ENCODE measurements at places on chromosomes 6 and 20.

DNA sequence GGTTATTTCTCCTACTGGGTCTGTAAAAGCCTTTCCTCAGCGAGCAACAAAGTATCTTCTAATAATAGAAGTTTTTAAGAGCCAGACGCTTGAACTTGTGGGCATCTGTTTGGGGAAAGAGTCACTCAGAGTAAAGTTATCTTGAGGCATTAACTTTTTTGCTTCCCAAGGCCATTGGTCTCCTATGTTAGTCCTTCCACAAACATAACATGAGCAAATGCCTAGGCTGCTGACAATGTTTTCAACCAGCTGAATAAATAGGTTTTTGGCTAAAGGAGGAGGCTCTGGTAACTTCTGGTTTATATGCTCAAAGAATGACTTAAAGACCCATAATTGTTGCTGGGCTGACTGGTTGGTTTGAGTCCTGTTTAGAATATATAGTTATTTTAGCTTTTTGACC is 213.5 kb upstream of the SYNCRIP start:
- DNase-seq: no peak
- no peaks in the 10 kb centered on the region for H3K36me3 ChIP-seq
- no peak overlapping the region for H3K27ac ChIP-seq
- no peak overlapping the region for H3K4me3 ChIP-seq
- H3K4me1 ChIP-seq: no peaks in the 10 kb centered on the region

DNA sequence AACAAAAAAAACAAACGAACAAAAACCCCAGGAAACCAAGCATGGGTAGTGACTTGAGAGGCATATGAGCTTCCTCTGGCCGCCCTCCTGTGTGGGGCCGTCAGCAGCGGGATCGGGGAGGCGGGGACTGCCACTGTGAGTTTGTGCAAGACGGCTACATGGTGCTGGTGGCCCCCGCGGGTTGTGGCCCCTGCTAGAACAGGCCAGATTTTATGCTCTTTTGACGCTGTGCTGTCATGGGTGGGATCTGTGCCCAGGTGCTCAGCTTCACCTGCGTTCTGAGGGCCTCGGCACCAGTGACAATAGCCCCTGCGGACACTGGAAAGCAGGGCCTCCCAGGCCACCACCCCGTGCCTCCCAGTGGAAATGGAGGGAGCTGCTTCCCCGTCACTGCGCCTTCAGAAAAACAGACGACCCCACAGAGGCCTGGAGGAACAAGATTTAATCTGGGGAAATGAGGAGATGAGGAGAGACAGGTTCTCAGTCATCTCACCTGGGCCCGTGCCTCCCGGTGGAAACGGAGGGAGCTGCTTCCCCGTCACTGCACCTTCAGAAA is 4.7 kb upstream of the KCNQ2 start:
- H3K27me3 ChIP-seq: peaks cover 30% of the 10 kb centered on the region
- no peak overlapping the region for H3K4me3 ChIP-seq
- H3K36me3 ChIP-seq: no peaks in the 10 kb centered on the region
- no peak for DNase-seq
- no peaks in the 10 kb centered on the region for H3K4me1 ChIP-seq
- no peak overlapping the region for H3K27ac ChIP-seq

DNA sequence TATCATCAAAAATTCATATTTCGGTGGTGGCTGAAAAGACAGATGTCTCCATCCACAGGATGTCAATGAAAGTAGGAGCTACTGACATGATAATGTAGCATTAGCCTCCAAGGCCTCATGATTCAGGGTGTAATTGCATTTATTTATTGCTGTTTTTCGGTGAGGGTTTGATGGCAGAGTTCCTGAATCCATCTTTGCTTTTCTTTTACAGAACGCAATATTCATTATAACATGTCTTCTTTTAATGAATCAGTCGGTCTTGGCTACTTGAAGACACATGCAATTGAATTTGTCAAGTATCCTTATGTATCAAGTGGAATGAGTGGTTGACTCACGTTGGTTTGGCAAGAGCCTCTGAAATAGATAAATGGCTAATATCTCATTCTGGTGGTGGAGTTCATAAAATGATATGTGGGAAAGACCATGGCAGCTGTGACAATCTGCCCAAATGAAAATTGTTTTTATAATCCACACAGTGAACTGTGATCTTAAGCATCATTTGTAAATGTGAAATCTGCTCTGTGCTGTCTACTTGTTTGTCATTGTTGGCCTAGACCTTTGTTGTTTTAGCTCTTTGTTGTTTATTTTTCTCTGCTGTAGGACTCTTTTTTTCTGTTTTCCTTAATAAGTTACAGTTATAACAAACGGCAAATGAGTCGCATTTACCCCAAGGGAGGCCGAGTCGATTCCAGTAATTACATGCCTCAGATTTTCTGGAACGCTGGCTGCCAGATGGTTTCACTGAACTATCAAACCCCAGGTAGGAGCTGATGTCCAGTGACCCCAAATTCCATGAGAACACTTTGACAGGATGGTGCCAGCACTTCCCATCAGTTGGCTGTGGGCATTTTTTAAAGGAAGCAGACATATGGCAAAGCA is 105.7 kb upstream of the LAMP5 start:
- no peaks in the 10 kb centered on the region for H3K4me1 ChIP-seq
- peak; percentile 48 for DNase-seq
- no peaks in the 10 kb centered on the region for H3K36me3 ChIP-seq
- no peaks in the 10 kb centered on the region for H3K27me3 ChIP-seq
- no peak overlapping the region for H3K4me3 ChIP-seq

- H3K4me3 ChIP-seq: no peak overlapping the region
- no peak overlapping the region for H3K27ac ChIP-seq
- DNase-seq: no peak
- no peaks in the 10 kb centered on the region for H3K27me3 ChIP-seq
Observed at GRCh38 chr20:48202334-48203113, 417.2 kb upstream of the SULF2 start.

- no peak overlapping the region for H3K27ac ChIP-seq
- H3K4me1 ChIP-seq: no peaks in the 10 kb centered on the region
- H3K36me3 ChIP-seq: no peaks in the 10 kb centered on the region
- DNase-seq: no peak
Observed at GRCh38 chr6:89566930-89567629, 71.5 kb downstream of the LYRM2 start.

DNA sequence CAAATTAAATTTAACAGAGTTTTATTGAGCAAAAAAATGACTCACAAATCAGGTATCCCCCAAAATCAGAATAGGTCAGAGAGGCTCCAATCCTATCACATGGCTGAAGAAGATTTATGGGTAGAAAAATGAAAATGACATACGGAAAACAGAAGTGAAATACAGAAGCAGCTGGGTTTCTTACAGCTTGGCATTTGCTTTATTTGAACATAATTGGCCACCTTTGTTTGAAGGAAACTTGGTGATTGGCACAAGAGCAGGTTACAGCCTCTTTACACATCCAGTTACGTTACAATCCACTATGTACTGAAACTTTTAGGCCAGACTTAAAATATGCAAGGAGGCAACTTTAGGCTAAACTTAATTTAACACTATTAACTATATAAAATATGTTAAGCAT is 11.7 kb upstream of the TREM2 start:
- DNase-seq: no peak
- no peaks in the 10 kb centered on the region for H3K36me3 ChIP-seq
- no peaks in the 10 kb centered on the region for H3K4me1 ChIP-seq
- H3K27me3 ChIP-seq: peaks cover 22% of the 10 kb centered on the region
- no peak overlapping the region for H3K27ac ChIP-seq

DNA sequence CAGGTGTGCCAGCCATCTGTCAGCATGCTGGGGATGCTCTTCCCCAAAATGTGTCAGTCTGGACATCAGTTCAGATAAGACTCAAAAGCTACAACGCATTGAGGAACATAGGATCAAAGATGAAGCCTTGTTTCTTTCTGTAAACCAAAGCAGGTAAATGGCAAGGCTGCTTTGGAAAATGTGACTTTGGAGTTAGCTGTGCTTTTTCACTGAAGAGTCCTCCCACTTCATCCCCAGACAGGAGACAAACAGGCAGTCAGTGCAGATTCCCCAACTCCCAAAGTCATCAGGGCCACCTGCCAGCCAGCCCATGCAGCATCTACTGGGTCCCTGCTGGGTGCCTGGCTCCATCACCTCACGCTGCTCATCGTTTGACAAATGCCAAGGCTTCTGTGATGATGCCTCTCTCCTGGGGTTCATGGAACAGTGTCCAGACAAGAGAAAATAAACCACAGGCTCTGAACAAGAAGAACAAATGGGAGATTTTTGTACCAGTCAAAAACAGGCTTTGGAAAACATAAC is 205.0 kb upstream of the BTBD3 start:
- peaks cover 2% of the 10 kb centered on the region for H3K4me1 ChIP-seq
- no peak overlapping the region for H3K4me3 ChIP-seq
- no peak overlapping the region for H3K27ac ChIP-seq
- DNase-seq: no peak
- H3K27me3 ChIP-seq: no peaks in the 10 kb centered on the region
- no peaks in the 10 kb centered on the region for H3K36me3 ChIP-seq

DNA sequence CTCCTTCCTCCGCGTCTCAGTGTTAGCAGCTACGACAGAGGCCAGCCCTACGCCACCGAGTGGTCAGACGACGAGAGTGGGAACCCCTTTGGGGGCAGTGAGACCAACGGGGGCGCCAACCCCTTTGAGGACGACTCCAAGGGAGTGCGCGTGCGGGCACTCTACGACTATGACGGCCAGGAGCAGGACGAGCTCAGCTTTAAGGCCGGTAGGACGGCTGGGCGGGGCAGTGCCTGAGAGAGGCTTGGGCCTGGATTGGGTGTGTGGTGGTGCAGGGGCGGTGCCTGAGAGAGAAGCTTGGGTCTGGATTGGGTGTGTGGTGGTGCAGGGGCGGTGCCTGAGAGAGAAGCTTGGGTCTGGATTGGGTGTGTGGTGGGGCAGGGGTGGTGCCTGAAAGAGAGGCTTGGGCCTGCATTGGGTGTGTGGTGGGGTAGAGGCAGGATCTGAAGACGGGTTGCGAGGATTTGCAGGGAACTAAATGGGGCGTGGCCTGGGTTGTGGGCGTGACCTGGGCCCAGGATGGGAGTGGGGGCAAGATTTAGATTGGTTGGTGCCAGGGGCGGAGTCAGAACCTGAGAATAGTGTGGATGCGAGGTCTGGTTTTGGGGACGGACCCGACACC is 24.4 kb downstream of the SPDEF start:
- no peak overlapping the region for H3K27ac ChIP-seq
- H3K4me1 ChIP-seq: no peaks in the 10 kb centered on the region
- H3K36me3 ChIP-seq: no peaks in the 10 kb centered on the region
- H3K4me3 ChIP-seq: no peak overlapping the region

DNA sequence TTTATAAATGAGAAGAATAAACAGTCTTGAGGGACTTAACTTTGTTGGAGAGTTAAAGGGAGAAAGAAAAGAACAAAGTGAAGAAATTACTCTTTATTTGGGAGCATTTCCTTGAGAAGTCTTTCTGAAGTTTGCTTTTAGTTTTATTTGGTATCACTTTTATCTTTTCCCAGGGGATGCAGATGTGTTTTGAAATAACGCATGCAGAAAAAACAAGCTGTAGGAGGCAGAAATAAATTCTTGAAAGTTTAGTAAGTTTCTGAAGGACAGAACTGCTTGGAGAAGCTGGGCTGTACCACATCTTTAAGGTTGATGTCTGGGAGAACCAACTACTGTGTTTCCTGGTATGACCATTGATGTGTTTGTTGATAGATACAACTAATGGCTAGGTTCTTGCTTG is 75.0 kb downstream of the PLCB4 start:
- H3K27ac ChIP-seq: no peak overlapping the region
- H3K4me3 ChIP-seq: no peak overlapping the region
- no peaks in the 10 kb centered on the region for H3K4me1 ChIP-seq
- H3K27me3 ChIP-seq: no peaks in the 10 kb centered on the region
- no peaks in the 10 kb centered on the region for H3K36me3 ChIP-seq

GRCh38 chr6:158808442-158808833 is 10.7 kb downstream of the EZR start:
- peaks cover 69% of the 10 kb centered on the region for H3K36me3 ChIP-seq
- H3K27ac ChIP-seq: peak overlapping the region; percentile 40
- no peak overlapping the region for H3K4me3 ChIP-seq
- H3K27me3 ChIP-seq: no peaks in the 10 kb centered on the region
- peaks cover 83% of the 10 kb centered on the region for H3K4me1 ChIP-seq

- H3K4me3 ChIP-seq: no peak overlapping the region
- no peaks in the 10 kb centered on the region for H3K27me3 ChIP-seq
- H3K27ac ChIP-seq: no peak overlapping the region
- peaks cover 57% of the 10 kb centered on the region for H3K4me1 ChIP-seq
- H3K36me3 ChIP-seq: no peaks in the 10 kb centered on the region
Observed at GRCh38 chr20:44075191-44075949, 111.6 kb downstream of the JPH2 start.

GRCh38 chr20:53711333-53712211 is 117.9 kb upstream of the ZNF217 start:
- H3K27ac ChIP-seq: peak overlapping the region; percentile 67
- no peaks in the 10 kb centered on the region for H3K27me3 ChIP-seq
- H3K4me3 ChIP-seq: no peak overlapping the region
- no peaks in the 10 kb centered on the region for H3K36me3 ChIP-seq
